ENCODE measurements at places on chromosomes 3 and 15.

DNA sequence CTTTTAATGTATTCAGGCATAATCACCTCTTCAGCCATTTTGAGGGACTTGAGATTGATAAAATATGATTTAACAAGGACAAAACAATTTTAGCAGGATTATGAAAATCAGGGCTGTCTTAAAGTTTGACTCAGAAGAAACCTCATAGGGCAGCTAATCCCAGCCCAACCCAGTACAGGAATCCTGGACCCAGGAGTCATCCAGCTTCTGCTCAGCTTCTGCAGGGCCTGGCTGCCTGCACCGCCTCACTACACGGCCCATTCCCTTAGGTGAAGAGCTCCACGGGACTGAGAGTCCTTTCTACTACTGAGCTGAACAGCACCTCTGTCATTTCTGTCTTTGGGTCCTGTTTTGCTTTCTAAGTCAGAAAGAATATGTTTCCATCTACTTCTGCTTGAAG lies 37.5 kb downstream of the ARHGAP31 start:
- no peak for DNase-seq

DNA sequence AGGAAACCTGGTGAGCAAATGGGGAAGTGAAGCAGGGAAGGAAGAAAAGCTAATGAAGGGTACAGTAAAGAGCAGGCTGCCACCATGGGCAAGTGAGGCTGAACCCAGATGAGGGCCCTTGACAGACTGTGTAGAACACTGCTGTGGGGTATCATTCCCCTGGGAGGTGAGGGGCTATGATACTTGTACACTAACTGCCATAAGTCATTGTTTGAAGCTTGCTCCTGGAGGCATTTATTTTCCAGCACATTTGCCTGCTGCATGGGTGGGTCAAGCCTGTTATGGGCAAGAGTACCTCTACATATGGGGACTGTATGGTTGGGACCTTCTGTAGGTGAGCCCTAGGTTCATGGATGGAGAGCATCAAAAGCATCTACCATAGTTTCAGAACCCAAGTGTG lies 57.4 kb downstream of the POMGNT2 start:
- DNase-seq, result no peak

DNA sequence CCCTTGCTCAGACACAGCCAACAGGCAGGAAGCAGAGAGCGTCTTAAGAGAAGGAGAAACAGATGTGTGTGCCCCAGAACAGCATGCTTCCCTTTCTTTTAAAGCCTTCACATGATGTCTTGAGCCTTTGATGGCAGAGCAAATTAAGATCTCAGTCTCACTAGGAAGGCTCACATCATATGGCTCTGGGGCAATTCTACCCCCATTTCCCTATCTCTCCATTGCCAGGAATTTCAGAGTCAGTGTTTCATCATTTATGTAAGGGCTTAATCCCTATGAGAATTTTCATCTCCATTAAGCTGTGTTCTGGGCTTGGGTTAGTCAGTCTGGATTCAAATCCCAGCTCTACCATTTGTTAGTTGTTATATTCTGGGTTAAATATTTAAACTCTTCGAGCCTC lies 41.4 kb upstream of the GLCE start:
- no peak for DNase-seq

GRCh38 chr15:82139823-82140268 lies 94.0 kb upstream of the MEX3B start:
- DNase-seq, result peak; percentile 29

DNA sequence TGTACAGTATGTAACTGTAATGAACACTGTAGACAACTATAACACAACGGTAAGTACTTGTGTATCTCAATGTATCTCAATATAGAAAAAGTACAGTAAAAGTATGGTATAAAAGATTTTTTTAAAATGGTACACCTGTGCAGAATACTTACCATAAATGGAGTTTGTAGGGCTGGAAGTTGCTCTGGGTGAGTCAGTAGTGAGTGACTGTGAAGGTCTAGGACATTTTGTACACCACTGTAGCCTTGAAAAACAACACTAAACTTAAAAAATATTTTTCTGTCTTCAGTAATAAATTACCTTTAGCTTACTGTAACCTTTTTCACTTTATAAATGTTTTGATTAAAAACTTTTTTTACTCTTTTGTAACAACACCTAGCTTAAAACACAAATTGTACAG lies 142.9 kb downstream of the ATG7 start:
- no peak for DNase-seq

DNA sequence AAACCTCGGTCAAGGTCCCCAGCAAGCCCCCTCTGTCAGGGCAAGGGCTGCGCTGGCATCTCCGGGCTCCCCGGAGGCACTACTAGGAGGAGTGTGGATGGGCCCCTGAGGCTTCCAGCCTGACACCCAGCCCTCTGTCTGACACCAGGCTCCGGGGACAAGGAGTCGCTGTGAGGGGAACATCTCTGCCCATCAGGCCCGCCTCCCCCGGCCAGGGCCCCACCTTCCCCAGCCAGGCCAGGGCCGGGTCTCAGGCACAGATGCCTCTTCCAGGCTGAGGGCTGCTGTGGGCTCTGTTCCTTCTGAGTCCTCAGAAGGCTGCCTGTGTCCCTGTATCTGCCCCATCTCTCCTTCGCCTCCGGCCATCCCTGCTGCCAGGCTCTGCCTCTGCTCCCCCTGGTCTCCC lies 15.8 kb downstream of the CSPG4 start:
- no peak for DNase-seq

GRCh38 chr3:4689021-4689420 lies 195.9 kb downstream of the ITPR1 start:
- no peak for DNase-seq

- DNase-seq, result no peak
These were observed 52.1 kb upstream of the PRR23E start for GRCh38 chr3:127140501-127141460.

DNA sequence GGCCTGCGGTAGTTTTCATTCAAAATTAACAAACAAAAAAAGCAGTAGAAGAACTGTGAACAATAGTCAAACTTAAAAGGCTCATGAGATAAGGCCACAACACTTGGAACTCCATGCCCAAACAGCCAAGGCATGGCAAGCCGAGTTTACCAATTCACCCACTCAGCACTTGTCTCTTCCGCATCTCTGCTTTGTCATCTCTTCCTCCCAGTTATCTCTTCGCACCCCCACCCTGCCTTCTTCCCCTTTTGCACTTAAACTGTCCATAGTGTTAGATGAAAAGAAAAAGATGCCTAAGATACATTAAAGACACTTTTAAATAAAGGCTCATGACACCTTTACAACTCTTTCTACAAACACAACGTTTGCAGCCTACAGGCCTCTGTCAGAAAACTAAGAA lies 11.1 kb downstream of the TLE3 start:
- no peak for DNase-seq

DNA sequence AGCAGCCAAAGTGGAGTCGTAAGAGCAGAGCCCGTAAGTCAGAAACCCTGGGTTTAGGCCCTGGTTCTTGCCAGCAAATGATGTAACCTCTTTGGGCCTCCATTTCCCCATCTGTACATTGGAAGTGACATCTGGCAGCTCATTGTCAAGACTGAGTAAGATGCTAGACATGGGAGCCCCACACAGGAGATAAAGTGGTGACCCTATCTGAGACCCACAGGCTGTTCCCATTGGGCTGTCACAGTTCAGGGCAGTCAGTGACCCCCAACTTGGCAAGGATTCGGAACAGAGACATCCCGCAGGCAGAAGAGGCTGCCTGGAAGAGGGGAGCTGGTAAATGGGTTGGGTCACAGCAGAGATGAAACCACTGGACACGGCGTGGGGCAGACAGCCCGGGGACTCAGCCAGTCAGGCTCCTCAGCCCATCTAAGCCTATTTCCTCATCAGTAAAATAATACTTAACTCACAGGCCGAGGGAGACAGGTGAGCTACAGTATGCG lies 1.8 kb downstream of the CLN6 start:
- no peak for DNase-seq

DNA sequence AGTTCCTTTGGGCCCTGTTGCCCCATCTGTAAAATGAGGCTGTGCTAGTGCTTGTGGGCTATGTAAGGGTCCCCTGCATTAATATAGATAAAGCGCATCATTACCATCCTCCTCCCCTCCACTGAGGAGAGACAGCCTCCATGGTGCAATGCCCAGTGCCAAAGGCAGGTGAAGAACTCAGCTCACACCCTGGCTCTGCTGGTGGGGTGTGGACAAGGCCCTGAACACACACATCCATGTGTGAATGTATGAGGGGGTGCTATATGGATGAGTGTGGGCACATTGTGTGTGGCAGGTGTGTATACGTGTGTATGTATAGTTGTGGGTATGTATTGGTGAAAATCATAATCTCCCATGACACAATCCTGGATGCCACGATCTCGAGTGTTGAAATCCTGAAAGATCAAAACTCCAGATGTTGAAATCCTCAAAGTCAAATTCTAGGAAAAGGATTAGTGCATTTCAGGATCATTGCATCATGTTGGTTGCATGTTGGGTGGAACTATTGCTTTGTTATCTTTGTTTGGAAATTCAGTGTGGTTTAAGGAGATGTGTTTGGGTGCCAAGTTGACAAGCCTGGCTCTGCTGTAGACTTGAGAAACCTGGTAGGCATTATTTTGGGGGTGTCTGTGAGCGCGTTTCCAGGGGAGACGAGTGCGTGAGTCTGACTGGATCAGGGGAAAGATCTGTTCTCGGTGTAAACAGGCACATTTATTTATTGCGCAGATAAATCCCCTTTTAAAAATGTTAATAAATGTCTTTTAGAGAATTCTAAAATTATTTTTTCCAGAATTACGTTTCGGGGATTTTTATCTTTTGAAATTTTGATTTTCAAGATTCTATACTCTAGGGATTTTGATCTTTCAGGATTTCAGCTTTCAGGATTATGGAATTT lies 42.0 kb upstream of the SEC61A1 start:
- DNase-seq, result no peak

- peak; percentile 34 for DNase-seq
These were observed 20.5 kb downstream of the SIDT1 start for GRCh38 chr3:113552851-113553250.

DNA sequence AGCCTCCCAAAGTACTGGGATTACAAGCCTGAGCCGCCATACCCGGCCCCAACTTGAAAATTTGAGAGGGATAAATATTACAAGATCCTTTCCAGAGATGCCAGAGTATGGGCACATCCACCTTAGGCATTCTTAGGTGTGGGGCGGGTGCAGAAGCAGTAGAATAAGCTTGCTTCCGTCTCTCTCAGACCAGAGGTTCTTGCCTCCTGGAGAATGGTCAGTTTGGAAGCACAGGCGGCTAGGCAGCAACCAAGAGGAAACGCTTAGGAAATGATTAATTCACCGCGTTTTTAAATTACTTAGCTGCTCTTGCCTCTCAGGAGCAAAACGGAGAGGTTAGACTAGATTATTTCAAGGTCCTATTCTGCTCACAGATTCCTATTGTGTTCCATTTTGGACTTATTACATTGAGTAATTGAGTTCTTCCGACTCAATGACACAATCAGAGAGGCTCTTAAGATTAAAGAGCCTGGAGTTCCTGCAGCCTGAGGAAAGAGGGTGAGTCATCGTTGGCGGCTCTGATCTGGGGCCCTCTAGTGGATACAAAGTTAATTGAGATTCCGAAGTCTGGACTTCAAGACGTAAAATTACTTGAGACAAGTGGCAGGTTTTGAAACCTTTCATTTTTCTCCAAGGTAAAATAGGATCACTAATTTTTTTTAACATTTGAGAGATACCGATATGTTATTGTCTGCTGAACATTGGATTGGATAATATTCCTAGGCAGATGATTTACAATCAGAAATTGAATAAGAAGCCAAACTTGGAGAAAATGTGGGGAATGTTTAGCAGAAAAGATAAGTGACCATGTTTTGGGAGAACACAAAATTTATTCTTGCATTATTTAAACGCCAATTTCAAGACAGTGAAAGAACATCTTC lies 5.8 kb upstream of the TOPAZ1 start:
- peak; percentile 52 for DNase-seq

DNA sequence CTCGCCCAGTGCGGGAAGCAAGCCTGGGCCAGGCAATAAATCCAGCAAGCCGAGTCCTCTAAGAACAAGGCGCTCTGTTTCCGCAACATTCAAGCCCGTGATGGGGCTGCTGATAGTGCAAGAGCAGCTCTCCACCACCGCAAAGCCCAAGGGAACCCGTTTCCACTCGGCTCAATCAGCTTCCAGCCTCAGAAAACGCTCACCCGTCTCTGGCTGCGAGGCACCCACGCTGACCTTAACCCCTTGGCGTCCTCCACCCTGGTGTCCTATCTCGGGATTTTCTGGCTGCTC lies 17.8 kb downstream of the SPATA12 start:
- no peak for DNase-seq

GRCh38 chr3:44920081-44920480 lies 45.7 kb downstream of the TGM4 start:
- DNase-seq, result no peak

GRCh38 chr3:71684757-71685386 lies 40.3 kb downstream of the EIF4E3 start:
- DNase-seq, result no peak

DNA sequence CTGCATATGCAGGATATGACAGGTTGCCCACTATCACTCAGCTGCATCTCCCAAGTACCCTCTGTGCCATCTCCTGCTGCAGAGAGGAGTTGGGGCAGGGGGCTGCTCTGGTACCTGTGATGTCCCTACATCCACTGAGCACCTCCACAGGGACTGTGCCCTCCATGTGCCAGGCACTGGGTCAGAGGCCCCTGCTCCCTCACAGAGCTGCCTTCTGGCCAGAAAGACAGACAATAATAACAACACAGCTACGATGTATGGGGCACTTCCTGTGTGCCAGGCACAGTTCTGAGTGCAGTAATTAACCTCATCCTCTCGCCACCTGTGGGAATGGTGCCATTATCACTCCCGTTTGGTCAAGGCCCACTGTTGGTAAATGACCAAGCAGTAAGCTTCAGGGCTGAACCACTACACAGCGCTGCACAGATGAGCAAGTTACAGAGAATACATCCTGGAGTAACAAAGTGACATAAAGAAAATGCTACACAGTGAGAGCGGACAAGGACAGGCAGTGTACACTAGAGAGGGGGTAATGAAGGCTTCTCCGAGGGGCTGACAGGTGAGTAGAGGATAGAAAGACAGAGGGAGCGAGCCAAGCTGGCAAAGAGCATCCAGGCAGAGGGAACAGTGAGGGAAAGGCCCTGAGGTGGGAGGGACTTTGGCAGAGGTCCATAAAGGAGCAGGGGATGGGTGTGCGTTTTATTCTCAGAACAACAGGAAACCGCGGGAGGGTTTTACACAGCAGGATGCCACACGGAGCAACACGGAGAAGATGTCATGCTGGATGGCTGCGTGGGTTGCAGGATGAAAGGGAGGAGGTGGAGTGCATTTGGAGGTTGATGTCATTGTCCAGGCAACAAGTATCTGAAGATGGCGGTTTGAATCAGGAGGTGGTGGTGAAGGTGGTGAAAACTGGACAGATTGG lies 13.6 kb downstream of the WNT7A start:
- DNase-seq, result peak; percentile 87
